ENCODE measurements at places on chromosomes 7 and 10.

DNA sequence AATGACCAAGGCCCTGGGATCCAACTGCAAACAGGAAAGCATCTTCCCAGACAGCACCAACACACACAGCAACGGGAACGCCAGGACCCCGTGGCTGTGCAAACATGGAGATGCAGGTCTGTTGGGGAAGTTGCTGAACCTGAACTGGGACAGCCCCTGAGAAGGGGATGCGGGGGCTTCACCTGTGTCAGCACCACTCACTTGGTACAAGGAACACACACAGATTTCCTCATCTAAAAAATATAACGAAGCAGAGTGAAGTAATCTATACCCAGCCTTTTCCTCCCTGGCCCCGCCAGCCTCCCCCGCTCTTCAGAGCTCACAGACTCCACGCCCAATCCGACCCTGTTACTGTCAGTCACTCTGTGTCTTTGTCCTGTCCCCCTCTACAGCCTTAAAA is 93.0 kb downstream of the PTPRN2 start:
- no peak for DNase-seq

- no peak for DNase-seq
Observed at GRCh38 chr7:43769791-43770465, 11.4 kb downstream of the BLVRA start.

GRCh38 chr7:76073335-76073990 is 25.6 kb downstream of the MDH2 start:
- no peak for DNase-seq

GRCh38 chr10:121781101-121781500 is 146.7 kb downstream of the ATE1 start:
- no peak for DNase-seq

GRCh38 chr7:50832744-50833143 is 50.0 kb upstream of the GRB10 start:
- no peak for DNase-seq

GRCh38 chr7:7318601-7319000 is 136.3 kb downstream of the C1GALT1 start:
- no peak for DNase-seq

DNA sequence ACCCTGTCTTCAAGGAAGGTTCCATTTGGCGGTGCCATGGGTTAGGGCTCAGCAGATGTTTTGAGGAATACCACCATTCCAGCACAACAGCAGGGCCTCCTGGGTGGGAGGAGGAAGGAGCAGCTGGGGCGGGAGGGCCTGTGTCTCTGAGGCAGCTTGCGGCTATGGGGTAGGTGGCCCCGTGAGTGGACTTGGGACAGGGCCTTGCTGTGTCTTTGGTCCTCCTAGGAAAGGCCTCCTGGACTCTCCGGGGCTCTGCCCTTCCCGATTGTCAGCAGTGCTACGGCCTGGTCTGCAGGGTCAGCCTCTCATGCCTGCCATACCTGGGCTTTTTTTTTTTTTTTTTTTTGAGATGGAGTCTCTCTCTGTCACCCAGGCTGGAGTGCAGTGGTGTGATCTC is 96.7 kb downstream of the PAXIP1 start:
- no peak for DNase-seq

GRCh38 chr7:142516038-142516501 is 233.2 kb upstream of the PRSS1 start:
- no peak for DNase-seq

- DNase-seq = no peak
Observed at GRCh38 chr10:1737222-1738061, at the start of gene ADARB2. Gene ADARB2, minus strand, starts transcription at chr10:1737525.

DNA sequence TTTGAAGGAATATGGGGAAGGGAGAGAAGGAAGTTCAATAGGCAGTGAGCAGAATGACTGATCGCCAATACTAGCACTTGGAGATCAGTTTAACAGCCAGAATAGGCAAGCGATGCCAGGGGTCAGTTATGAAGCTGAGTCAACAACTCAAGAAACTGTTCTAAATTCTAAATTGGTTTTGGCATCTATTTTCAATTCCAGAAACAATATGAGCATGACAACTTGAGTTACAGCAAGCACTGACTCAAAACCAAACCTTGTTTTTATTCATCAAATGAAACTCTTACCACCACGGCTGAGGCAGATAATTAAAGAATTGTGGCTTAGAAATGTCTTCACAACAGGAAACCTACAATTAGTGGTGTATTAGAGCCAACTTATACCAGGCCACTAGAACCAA is 180.5 kb upstream of the ASAH2 start:
- no peak for DNase-seq

DNA sequence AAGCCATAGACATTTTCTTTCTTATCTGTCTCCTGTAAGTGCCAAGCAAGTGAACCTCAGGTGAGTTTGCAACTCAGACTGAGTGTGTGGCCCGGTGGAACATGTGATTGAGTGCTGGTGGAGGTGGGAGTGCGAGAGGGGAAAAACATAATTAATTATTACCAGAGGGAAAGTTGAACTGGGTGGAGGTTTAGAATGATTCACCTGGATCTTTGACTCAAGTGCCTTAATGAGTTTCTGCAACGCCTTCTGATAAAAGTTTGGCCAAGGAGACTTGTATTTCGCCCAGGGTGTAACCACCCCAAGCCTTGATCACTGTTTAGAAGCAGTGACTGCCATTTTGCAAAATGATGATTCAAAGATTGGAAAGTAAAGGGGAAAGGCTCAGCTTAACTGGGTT is 513.9 kb downstream of the GATA3 start:
- DNase-seq = no peak

DNA sequence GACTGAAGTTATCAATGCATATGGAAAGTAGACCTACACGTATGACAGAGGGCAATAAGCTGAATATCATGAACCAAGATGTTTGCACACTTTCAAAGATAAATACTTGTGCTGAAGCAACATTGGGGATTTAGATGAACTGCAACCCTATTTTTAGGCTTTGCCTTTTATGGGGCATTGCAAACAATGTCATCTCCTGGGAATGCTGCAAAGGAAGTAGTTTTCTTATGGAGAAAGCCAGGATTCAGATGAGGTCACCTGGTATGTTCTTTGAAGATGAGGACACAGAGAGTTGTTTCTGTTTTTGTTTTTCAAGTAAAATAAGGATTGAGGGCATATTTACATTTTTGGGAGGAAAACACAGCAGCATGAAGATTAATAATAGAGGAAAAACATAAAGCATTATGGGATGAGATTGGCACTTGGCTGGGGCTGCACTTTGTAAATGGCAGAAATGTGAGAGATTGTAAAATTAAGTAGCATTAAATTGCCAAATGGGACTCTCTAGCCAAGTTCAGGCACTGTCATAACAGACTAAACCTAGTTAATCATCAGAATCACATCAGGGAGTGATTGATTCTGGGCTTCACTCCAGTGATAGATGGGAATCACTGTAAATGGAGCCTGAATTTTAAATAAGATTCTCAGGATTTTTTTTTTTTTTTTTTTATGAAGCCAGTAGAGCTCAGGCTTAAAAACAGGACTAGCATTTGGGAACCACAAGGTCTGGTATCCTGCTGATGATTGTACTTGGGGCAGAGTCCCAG is 63.1 kb downstream of the MALRD1 start:
- no peak for DNase-seq

- no peak for DNase-seq
Observed at GRCh38 chr7:66883716-66884115, 37.3 kb upstream of the TMEM248 start.

DNA sequence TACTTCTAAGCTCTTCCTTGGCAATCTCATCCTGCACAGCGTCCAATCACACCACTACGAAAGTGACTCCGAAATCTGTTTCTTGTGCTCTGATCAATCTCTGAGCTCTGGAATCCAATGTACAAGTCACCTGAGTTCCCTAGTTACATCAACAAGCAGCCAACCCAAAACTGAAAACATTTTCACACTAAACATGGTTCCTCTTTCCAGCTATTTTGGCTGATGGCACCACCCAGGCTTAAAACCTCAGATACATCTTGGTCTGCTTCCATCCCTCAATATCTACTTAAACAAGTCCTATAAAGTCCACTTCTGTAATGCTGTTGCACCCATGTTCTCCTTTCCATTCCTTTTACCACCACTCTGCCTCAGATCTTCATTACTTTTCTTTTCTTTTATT is 3.6 kb downstream of the BLOC1S2 start:
- DNase-seq = no peak

GRCh38 chr10:90675621-90676020 is 182.2 kb downstream of the HTR7 start:
- DNase-seq = no peak

DNA sequence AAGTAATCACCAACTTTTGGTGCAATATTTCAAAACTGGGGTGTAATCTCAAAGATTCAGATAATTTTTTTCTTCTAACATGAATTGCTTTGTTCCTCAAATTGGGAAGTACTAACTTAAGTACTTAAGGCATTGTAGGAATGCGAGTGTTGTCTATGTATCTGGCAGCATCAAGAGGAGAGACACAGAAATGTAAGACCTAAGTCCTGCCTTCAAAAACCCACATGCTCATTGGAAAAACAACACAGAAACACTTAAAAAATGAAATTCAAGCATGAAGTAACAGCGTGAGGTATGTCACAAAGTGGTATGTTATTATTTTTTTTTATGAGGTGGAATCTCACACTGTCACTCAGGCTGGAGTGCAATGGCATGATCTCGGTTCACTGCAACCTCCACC is 288.5 kb downstream of the ZEB1 start:
- DNase-seq = no peak

GRCh38 chr7:43823941-43824340 is 45.4 kb downstream of the MRPS24 start:
- DNase-seq = no peak

DNA sequence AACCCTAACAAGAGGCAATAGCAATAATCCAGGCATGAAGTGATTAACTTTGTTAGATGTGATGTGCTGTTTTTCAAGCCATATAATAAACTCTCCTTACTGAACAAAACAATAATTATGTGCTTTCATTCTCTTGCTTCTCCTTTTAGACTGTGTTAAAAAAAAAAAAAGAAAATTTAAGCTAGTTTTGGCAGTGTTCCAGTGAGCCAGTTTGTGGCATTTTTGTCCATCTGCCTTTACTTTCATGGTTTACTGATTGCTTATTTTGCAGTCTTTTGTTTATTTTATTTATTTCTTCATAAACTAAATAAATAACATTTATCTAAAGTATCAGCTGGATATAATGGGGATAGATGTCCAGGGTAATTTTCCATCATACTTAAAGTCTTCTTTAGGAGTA is 625.3 kb downstream of the CNTNAP2 start:
- DNase-seq = no peak

- DNase-seq = no peak
Observed at GRCh38 chr7:16554518-16555236, 28.1 kb downstream of the LRRC72 start.

- DNase-seq = no peak
Observed at GRCh38 chr7:122833888-122834570, 52.2 kb downstream of the CADPS2 start.

DNA sequence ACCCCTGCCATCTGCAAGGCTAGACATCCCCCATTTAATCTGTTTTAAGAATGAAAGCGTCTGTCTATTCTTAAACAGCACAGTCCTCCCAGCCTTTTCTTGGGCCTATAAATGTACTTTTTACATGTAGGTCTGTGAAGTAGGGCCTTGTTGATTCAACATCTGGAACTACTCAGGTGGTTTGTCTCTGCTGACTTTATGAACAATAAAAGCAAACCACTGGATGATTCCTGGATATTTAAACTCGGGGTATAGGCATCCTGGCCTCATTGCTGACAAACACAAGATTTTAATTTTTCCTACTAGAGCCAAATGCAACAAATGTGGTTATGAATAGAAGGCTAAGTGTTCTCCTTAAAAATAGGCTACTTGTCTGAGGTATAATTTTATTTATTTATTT is 198.3 kb downstream of the WDR11 start:
- no peak for DNase-seq

DNA sequence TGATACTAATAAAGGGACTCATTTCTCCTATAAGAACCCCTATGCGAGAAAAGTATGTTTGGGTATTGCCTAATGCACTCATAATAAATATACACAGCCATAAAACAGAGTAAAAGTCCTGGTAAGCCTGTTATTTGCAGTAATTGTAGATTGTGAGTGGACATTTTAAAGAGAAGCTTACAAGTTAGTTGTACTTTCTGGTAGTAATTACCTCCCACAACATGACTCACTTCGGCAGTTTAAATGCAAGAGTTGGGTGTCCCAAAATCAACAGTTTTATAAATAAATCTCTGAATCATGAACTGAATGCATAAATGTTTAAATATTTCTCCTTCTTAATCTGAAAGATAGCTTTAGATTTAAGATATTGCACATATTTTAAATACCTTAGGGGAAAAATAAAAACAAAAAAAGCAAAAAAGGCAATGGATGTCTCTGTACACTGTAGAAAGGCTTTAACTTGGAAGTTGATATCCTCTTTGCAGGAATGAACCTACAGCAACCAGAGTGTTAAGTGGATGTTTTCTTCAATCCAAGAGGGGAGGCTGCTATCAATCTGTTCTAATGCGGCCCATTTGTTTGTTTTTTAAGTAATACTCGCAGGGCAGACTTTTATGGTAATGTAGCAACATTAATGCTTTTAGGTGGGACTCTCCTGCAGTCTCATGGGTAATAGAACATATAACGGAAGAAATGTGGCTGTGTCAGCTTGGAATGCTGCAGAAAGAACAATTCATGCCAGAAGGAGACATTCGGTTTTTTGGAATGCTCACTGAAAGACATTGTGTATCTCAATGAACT is 57.3 kb upstream of the ZEB1 start:
- DNase-seq = no peak

DNA sequence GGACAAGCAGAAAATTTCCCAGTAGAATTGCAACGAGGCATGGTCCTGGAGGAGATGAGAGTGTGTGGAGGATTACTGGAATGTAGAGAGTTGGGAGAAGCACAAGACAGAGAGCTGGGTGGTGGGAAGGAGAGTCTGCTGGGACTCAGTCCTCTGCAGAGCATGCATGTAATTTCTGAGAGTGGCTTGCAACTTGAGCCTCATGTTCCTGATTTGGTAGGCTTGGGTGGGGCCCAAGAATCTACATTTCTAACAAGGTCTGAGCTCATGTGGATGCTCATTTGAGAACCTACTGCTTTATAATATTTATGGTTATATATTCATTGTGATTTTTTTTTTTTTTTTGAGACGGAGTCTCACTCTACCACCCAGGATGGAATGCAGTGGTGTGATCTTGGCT is 317.9 kb upstream of the COBL start:
- no peak for DNase-seq

DNA sequence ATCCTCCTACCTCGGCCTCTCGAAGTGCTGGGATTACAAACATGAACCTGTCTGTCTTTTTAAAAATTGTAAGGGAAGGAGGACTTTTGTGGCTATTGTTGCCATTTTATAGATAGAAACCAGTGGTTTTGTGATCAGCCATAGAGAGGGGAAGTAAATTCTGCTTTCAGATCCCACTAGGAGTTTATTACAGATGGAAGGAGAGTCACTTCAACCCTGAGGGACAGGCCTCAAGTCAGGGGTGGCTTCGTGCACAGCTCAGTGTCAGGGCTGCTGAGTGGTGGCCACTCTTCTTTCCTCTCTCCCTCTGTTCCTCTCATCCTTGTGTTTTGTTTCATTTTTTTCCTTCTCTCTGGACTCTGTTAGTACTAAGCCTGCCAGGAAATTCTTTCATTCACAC is 60.8 kb downstream of the OGDH start:
- DNase-seq = no peak

All from activated CD8-positive, alpha-beta memory T cell treated with anti-CD3 and anti-CD28 coated beads for 1 hour (primary cell).